ENCODE measurements at places on chromosomes 5 and 9.

- DNase-seq, result no peak
Measured at GRCh38 chr5:141507387-141508091, 18.7 kb downstream of the PCDHGC5 start.

DNA sequence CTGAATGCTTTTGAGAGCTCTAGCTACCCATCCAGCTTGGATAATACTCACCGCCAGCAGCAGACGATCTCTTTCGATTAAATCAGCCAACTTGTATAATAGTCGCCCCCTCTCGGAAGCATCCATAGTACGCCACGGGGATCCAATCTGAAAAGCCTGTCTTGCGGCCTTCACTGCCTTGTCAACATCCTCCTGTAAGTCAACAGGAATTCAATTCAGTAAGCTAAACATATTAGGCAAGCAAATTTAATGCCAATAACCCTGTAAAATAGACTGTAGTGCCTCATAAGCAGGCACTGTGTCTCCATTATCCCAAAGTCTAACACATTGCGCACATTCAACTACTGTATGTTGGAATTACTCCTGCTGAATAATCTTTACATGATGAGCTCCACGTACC is 22.0 kb downstream of the ALDH1A1 start:
- DNase-seq, result no peak

DNA sequence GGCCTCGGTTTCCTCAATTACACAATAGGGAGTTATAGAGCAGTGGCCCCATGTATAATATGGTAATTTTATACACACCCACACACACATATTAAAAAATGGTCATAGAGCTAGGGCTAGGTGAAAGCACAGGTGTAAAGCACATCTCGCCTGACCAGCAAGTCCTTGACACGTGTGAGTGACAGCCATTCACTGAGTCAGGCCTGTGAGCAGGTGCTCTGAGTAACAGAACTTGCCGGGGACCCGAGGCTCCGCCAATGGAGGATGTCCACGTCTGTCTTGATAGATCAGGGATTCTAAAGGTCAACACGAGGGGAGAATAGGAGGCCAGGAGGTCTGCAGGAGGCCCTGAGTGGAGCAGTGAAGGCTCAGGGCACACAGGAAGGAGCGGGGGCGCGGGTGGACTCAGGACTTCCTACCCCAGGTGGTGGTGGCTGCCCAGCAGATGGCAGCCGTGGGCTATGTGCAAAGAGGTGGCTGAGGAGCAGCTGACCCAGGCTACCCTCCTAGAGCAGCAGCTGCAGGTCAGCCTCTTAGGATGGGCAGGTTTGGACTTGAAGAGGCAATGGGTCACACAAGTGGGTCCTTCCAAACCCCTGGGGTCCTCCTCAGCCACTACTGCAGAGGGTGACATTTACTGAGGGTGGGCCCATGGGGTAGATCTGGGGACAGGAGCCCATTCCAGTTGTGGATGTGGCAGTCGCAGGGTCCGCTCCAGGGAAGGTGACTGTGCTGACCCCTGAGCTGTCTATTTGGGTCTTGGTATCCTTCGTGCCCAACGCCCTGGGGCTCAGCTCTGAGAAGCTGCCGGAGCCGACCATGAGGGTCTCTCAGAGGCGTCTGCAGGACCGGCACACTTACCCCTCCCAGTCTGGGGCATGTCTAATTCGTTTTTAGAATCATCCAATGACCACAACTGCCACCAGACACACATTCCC is 45.9 kb downstream of the PRRT1B start:
- DNase-seq, result peak; percentile 70

GRCh38 chr5:40587376-40587775 is 92.3 kb upstream of the PTGER4 start:
- no peak for DNase-seq

DNA sequence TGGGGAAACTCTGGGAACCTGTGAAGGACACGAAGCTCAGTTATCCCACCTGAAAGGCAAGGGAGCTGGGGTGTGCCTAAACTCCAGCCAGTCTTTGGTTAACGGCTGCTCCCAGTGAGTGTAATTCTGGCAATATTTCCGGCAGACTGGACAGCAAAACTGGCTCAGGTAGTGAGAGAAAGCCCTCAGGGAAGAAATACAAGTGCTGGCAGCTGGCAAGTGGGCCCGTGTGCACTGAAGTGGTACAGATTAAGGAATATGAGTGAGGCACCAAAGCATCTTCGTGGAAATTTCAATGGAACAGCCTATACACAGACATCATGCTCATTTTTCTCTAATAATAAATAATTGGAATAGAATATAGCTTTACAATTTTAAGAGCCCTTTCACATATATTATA is 56.2 kb downstream of the ABHD17B start:
- no peak for DNase-seq

DNA sequence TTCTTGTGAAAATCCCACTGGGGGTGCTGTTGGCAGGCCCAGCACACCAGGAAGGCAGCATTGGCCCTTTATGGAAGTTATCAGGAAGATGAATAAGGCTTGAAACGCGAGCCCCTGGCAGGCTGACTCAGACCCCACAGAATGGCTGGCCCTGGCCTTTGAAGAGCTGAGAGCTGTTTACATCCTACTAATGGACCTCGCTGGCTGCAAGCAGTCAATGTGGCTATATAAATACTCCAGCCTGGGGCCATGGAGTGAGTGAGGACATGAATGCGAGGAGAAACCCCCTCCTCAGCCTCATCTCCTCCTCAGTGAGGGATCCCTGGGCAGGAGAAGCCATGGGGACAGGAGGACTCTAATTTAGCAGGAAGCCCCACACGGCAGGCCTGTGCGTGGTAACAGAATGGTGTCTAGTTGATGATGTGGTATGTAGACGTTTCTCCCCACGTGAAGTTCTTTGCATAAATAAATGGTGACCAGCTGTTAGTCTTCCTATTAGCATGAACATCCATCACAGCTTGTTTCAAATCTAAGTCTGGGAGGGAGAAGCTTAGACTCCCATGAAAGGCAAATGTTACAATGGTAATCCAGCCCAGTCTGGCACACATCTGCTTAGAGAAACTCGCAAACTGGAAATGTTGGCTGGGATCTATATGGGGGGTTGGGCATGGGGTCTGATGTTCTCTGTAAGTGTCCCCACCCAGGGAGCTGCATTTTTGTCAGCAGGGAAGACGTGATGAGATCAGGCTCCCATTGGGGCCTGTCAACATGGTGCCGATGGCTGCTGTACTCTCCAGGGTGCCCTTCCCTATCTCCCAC is 175.1 kb upstream of the PITX1 start:
- DNase-seq, result no peak

GRCh38 chr9:126915281-126915816 is 767 bp downstream of the RALGPS1 start:
- peak; percentile 11 for DNase-seq

DNA sequence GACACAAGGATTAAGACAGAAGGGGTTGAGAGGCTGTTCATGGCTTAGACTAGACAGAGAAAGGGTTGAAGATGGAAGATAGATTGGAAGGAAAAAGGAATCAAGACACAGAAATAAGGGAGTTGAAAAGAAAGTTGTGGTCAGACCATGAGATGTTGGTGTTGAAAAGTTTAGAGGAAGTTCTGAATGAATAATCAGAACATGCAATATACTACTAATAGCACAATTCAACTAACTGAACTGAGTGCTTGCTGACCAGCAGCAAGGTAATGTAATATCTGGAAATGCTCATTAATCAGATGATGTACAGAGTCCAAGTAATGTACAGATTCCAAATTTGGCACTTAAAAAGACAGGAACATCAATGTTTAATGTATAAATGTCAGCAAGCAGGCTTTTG is 10.6 kb upstream of the NNT start:
- DNase-seq, result no peak
